Stimulated activated CD4-positive, alpha-beta T cell treated with anti-CD3 and anti-CD28 coated beads, Interleukin-1b, Interleukin-23, amount 100 ng/mL, for 4 hours (primary cell): ENCODE measurements at places on chromosomes 4 and X.

- no peak for DNase-seq
These were observed 62.3 kb downstream of the GPC3 start for GRCh38 chrX:133923113-133923512.

GRCh38 chr4:142687547-142688275 lies 158.4 kb downstream of the INPP4B start:
- no peak for DNase-seq

- DNase-seq = no peak
These were observed 25.4 kb downstream of the SORCS2 start for GRCh38 chr4:7217474-7218321.

- DNase-seq = no peak
These were observed 59.0 kb upstream of the DYNLT3 start for GRCh38 chrX:37906357-37906756.

GRCh38 chrX:49176421-49177326 lies 5.0 kb downstream of the PLP2 start:
- no peak for DNase-seq

DNA sequence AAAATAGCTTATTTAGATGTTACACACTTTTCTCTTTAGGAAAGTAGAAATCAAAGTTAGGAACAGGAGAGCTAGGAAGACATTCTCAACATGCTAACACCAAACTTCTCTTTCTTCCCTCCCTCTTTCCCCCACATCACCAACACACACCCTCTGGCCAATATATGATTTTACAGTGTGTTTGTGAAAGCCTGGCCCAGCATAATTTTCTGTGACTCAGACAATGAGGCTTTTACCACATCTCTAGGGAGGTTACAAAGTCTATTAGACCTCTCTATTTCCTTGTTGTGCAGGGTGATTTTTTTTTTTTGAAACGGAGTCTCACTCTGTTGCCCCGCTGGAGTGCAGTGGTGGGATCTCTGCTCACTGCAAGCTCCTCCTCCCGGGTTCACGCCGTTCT lies 189.9 kb downstream of the AASDH start:
- DNase-seq = no peak

- no peak for DNase-seq
These were observed 1331.5 kb upstream of the PABPC4L start for GRCh38 chr4:135533053-135533452.

DNA sequence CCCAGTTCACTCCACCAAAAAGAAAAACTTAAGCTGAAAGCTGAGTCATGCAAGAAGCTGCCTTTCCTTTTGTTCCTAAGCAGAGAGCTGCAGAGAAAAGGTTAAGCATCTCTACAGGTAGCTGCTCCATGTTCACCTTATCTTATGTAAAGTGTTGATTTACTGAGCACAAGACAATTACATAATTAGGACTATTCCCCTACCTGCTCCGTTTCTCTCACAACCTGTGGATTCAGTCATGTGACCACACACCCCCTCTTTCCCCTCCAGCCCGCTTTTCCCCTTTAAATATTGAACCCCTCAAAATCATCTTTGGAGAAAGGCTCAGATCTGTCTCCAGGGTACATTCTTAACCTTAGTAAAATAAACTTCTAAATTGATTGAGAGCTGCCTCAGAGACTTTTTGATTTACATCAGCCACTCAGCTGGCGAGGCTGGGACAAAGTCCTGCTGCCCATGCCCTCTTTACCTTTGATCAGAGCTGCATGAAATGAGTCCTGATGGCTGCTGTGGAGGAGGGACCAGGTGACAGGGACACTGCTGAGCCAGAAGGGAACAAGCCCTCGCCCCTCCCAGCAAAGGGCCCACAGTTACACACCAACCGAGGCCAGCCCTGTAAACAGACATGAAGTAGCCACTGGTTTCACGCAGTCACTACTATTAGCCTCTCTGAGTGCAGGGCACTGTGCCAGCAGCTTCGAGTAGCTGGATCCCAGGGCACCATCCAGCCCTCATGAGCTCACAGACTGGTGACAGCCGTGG lies 53.9 kb upstream of the C4orf50 start:
- DNase-seq = no peak

DNA sequence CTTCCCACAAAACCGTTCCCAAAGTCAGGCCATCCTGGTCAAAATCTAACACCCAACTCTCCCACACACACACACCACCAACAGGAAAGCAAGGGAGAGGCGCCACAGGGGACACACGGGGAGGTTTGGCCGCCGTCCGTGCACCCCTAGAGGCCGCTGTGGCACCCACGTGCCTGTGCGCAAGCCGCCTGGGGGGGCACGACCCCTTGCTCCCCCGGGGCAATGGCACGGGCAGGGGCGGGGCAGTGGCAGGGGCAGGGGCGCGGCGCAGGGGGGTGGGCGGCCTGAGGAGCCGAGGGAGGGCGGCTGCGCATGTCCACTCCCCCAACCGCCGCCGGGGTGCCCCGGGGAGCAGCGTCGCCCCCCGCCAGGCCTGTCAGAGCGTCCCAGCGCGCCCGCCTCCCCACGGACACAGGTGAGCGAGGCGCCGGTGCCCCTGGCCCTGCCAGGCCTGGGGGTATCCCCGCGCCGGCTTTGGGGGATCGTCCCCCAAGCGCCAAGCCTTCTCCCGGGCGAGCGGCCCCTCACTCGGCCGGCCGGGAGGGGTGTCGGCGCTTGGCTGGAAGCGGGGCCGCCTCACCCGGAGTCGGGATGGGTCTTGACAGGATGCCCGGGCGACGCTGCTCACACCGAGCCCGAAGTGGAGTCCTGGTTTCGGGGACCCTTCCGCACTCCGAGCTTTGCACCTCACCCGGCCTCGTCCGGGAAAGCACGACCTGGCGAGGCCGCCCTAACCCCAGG lies at the start of gene ERAS:
ERAS (plus strand) TSS at position 379 of the 741 bp plus-strand sequence. CDS start 2,611 bp downstream, outside the sequence.
- no peak for DNase-seq

- no peak for DNase-seq
These were observed 7.8 kb upstream of the CLOCK start for GRCh38 chr4:55554453-55555030.

- no peak for DNase-seq
These were observed 29.8 kb downstream of the SMIM20 start for GRCh38 chr4:25943805-25944204.

DNA sequence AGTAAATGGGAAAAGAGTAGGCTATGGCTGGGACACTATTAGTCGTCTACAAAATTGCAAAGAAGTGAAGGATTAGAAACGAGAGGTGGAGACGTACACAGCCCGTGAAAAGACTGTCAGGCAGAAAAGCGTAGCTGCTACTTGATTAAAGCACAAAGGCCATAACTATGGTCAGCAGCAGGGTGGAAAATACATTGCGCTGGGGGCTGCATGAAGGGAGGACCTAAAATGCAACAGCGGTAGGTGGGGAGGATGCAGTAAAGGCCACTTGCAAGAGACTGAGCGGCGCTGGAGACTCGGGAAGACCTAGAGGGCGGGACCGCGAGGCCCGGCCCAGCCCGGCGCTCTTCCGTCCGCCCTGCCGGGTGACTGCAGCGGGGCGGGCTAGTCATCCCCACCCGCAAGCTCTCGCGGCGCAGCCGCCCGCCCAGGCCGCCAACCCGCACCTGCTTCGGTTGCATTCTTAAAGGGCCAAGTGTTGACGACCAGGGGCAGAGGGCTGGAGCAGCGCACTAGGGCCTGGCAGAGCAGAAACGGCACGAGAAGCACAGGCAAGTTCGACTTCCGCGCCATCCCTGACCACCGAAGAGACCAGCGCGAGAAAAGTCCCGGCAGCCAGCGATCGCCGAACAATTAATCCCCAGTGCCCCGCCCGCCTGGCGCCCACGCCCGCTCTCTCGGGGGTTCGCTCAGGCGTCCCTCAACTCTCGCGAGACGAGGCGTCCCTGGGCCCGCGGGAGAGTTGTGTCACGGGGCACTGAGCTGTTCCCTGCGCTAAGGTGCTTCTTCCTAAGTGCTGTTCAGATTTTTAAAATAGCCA lies at the start of gene AGA:
AGA (minus strand) TSS at position 635 of the 820 bp plus-strand sequence; CDS start at position 573, 62 bp downstream.
- peak; percentile 94 for DNase-seq

DNA sequence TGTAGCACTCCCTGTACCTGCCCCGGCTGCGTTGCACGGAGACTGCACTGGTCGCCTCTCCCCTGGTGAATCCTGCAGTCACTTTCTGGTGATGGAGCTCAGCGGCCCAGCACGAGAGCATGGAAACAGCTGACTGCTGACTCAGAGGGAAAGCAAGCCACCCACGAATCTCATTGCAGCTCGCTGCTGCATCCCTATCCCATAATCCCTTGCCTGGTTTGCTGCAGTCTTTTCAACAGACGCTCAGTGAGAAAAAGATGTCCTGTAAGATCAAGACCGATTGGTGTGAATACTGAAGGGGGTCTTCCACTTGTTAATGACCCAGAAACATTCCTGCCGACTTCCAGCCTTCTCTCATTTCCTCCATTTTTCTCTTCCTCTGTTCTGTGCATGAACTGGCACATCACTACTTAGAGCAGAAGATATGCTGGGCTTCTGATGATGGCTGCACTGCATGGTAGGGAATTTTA lies 52.9 kb downstream of the TRIM2 start:
- no peak for DNase-seq

- DNase-seq = no peak
These were observed 421.0 kb downstream of the ADAM29 start for GRCh38 chr4:175339100-175339707.

DNA sequence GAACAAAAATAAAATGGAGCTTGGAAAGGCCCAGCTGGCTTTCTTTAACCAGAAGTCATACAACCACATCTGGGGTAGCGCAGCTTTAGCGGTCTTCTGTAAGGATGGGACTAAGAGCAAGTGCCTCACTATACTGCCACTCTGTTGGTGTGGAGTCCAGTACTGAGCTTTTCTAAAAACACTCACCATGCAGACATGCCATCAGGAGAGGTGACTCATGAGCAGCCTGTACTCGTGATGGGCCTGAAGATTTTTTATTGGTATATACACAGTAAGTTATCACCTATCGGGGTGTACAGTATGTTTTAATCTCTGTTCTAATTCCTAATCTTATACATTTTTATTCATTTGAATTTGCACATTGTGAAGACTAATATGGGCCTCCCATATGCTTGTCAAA lies 9.6 kb downstream of the PPP3CA start:
- no peak for DNase-seq

DNA sequence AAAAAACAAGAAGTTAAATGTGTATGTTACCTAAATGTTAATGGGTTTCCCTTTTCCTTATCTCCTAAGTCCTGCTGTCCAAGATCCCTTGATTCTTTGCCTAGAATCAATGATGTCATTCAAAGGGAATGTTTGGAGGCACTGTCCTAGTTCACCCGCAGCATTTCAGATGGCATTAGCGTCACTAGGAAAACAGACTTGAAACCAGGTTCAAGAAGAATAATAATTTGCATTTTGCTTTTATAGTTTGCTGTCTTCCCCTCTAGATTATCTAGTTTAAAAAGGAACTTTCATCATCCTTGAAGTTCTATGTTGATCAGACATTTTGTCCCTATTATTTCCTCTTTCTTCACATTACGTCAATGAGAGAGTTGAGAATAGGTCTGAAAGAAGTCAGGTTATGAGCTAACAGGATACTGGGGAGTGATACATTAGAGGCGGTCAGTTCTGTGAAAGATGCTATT lies 234.1 kb upstream of the PGRMC2 start:
- DNase-seq = no peak

GRCh38 chr4:81724925-81725329 lies 253.2 kb upstream of the RASGEF1B start:
- DNase-seq = peak; percentile 32

GRCh38 chr4:13432453-13432852 lies 51.7 kb downstream of the RAB28 start:
- DNase-seq = no peak

DNA sequence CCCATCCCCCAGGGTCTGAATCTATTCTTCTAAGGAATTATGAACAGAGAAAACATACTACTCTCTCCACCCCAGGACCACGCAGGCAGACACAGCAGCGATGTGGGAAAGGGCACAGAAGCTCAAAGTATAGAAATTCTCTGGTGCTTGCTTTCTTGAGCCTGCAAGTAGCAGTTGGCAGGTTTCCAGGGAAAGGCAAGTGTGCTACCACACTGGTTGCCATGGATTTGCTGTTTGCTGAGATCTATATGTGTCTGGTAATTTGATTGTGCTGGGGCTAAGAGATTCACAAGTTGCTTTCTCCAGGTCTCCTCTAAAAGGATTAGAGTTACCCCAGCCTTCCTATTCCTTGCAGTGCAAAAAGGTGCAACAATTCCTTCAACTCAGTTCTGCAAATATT lies 83.1 kb downstream of the GUCY2F start:
- DNase-seq = no peak

DNA sequence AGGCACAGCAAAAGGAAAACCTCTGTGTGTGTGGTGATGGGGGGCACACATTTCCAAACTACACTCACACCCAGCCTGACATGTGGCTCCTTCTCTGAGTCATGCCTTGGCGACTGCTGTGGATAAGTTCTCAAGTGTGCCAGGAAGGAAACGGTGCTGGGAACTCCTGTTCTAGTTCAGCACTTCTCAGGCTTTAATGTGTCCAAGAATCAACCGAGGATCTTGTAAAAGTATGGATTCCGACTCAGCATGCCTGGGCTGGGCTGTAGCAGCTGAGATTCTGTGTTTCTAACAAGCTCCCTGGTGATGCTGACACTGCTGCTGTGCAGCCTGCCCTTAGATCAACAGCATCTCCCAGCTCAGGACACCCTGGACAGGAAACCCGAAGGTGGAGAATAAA lies 20.2 kb downstream of the CLNK start:
- DNase-seq = no peak

- DNase-seq = no peak
These were observed 54.3 kb downstream of the ZFYVE28 start for GRCh38 chr4:2363951-2364653.

GRCh38 chrX:47664737-47665136 lies 5.8 kb upstream of the UXT start:
- no peak for DNase-seq

DNA sequence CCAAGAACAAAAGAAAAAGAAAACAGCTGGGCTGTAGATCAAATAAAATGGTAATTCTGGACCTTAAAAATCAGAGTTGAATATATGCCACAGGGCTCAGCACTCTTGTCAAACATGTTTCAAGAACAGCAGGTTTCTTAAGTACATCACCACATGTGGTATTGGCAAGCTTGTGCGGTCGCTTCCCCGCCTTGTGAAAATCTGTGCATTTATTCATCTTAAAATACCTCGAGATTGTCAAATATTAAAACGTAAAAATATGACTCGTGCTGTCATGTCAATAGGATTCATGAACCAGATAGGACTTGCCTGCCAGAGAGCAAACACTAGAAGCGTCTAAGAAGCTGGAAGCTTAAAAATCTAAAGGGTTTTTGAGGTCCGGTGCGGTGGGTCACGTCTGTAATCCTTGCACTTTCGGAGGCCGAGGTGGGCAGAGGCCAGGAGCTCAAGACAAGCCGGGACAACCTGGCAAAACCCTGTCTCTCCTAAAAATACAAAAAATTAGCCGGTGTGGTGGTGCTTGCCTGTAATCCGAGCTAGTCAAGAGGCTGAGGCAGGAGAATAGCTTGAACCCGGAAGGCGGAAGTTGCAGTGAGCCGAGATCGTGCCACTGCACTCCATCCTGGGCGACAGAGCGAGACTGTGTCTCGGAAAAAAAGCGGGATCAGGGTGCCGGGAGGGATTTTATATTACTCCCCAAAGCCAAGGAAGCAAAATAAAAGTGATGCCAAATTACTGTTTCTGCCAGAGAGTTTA lies 40.2 kb upstream of the TMEM154 start:
- no peak for DNase-seq
